ENCODE measurements at places on chromosomes 3 and 15.

DNA sequence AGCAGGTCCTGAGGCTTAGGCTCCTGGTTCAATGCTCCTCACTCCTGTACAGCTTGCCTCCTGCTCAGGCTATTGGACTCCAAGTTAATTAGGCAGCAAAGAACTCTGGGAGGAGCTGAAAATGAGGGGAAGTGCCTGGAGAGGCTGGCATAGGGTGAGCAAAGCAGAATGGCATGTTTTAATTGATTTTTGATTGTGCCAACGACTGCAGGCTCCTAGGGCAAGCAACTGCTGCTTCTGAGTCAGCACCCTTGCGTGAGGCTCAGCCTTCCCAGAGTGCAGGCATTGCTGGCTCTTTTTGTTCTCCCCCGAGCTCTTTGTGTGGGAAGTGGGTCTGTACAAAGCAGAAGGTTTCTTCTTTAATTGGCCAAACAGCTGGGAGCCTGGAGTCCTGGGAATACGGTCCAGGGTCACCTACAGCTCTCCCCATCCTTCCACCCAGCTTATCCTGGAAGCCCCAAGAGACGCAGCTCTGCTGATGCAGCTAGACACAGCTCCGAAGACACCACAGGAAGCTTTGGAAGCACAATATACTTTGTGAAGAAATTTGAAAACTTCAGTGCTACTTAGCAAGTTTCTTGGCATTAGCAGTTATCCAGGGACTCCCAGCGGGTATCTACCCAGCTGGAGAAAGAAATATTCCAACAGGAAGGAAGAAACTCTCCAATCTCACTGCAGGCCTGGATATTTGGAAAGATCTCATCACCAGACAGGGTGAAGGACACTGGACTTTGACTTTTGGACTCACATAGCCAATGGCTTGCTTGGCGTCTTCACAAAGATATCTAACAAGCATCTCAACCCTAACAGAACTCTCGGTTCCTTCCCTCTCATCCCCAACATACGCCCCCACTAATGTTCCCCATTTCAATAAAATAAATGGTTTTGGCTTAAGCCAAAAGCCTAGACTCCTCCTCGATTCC lies 76.8 kb downstream of the BDH1 start:
- DNase-seq, result no peak
- no peak overlapping the region for H3K27ac ChIP-seq
- H3K4me1 ChIP-seq, result no peaks in the 10 kb centered on the region
- no peaks in the 10 kb centered on the region for H3K36me3 ChIP-seq
- no peak overlapping the region for H3K4me3 ChIP-seq

- H3K27ac ChIP-seq, result no peak overlapping the region
- no peaks in the 10 kb centered on the region for H3K27me3 ChIP-seq
- no peaks in the 10 kb centered on the region for H3K4me1 ChIP-seq
- no peak overlapping the region for H3K4me3 ChIP-seq
- DNase-seq, result no peak
- H3K36me3 ChIP-seq, result no peaks in the 10 kb centered on the region
Observed at GRCh38 chr15:92462424-92463125, 68.9 kb downstream of the ST8SIA2 start.

- no peaks in the 10 kb centered on the region for H3K4me1 ChIP-seq
- no peaks in the 10 kb centered on the region for H3K27me3 ChIP-seq
- DNase-seq, result no peak
- no peak overlapping the region for H3K4me3 ChIP-seq
- peaks cover 51% of the 10 kb centered on the region for H3K36me3 ChIP-seq
Observed at GRCh38 chr3:128067489-128067888, 15.3 kb downstream of the SEC61A1 start.

- H3K4me1 ChIP-seq, result peaks cover 3% of the 10 kb centered on the region
- no peak for DNase-seq
- peak overlapping the region; percentile 76 for H3K4me3 ChIP-seq
Observed at GRCh38 chr15:71116366-71116765, 1.1 kb downstream of the THSD4 start.

DNA sequence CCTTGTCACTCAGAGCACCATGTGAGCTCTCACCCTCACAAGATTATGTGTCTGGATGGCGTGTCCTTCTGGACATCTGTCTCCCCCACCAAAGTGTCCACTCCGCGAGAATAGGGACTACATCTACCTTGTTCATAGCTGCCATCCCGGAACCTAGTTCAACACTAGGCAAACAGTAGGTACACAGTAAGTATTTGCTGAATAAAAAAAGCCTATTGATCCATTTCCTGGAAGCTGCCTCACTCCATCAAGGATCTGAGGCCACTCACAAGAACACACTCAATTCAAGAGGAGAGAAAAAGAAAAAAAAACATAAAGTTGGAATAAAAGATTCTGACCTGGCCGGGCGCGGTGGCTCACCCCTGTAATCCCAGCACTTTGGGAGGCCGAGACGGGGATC lies 11.2 kb upstream of the ALAS1 start:
- H3K4me1 ChIP-seq, result peaks cover under 1% of the 10 kb centered on the region
- H3K27me3 ChIP-seq, result no peaks in the 10 kb centered on the region
- H3K27ac ChIP-seq, result no peak overlapping the region
- DNase-seq, result no peak
- no peak overlapping the region for H3K4me3 ChIP-seq

- peaks cover 9% of the 10 kb centered on the region for H3K36me3 ChIP-seq
- peaks cover 21% of the 10 kb centered on the region for H3K4me1 ChIP-seq
- peak; percentile 77 for DNase-seq
- H3K4me3 ChIP-seq, result peak overlapping the region; percentile 84
- H3K27ac ChIP-seq, result peak overlapping the region; percentile 99
Observed at GRCh38 chr3:183253528-183254486, 754 bp downstream of the B3GNT5 start.

GRCh38 chr3:47318916-47319315 lies 36.2 kb downstream of the KLHL18 start:
- peaks cover 9% of the 10 kb centered on the region for H3K36me3 ChIP-seq
- DNase-seq, result no peak
- H3K4me3 ChIP-seq, result no peak overlapping the region
- H3K27ac ChIP-seq, result no peak overlapping the region

DNA sequence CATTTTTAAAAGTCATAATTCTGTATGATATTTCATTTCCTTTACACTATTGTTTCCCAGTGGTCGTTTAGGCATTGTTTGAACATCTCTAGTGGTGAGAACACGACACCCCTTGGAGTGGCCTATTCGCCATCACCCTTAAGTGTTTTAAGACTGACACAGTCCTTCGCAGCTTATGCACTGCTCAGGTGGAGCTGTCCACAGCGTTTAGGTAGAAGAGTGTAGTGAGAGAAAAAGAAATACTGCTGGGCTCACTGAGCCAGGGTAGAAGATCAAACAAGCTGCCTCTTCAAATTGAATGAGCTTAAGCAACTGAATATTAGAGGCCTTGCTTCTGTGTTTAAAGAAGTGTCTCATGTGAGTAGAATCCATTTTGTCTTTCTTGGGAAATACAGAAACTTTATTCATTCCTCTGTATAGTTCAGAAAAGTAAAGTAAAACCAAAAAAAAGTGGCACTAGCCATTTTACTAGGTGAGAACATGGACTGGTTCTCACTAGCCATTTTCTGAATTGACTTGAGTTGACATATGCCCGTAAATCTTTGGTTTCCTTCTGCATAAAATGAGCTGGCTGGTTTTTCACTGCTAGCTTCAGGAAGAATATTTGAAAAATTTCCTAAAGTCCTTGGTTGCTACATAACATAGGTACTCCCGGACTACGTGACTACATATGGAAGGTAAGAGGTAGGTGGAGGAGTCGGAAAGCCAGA lies 155.9 kb downstream of the P3H2 start:
- no peaks in the 10 kb centered on the region for H3K36me3 ChIP-seq
- no peak overlapping the region for H3K27ac ChIP-seq
- no peaks in the 10 kb centered on the region for H3K4me1 ChIP-seq
- no peak for DNase-seq
- H3K27me3 ChIP-seq, result no peaks in the 10 kb centered on the region

DNA sequence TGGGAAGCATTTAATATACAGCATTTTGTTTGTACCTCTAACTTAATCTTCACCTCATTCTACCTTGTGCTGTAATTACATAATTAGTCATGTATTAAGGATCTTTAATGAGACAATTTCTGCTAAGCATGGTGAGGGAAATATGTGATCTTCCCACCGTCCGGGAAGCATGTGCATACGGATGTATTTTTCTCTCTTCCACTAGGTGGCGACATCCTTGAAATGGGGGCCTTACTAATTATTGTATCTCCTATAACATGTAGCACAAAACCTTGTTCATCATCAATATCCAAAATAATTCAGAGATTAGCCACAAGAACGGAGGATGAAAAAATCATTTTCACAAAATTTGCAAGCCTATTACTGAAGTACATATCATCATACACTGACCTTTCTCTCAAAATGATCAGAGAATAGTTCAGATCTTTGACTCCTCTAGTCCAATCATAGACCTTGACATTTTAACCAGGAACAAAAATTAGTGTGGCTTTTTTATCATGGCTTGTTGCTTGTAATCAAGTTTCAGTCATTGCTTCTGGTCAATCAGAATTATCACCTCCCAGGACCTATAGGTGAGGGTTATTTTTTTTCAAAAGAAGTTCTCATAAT lies 148.9 kb upstream of the GBE1 start:
- no peaks in the 10 kb centered on the region for H3K27me3 ChIP-seq
- no peak overlapping the region for H3K4me3 ChIP-seq
- H3K27ac ChIP-seq, result no peak overlapping the region
- H3K4me1 ChIP-seq, result no peaks in the 10 kb centered on the region
- peak; percentile 41 for DNase-seq

GRCh38 chr15:49857496-49858475 lies 236.9 kb downstream of the DTWD1 start:
- no peak for DNase-seq
- H3K4me1 ChIP-seq, result no peaks in the 10 kb centered on the region
- no peaks in the 10 kb centered on the region for H3K27me3 ChIP-seq
- no peak overlapping the region for H3K27ac ChIP-seq

GRCh38 chr3:124915254-124915653 lies 19.3 kb downstream of the MUC13 start:
- no peak overlapping the region for H3K27ac ChIP-seq
- no peaks in the 10 kb centered on the region for H3K27me3 ChIP-seq
- H3K36me3 ChIP-seq, result peaks cover 4% of the 10 kb centered on the region
- DNase-seq, result no peak

GRCh38 chr15:98155356-98155755 lies 194.9 kb downstream of the ARRDC4 start:
- peaks cover 2% of the 10 kb centered on the region for H3K27me3 ChIP-seq
- no peaks in the 10 kb centered on the region for H3K36me3 ChIP-seq
- no peak overlapping the region for H3K4me3 ChIP-seq
- H3K4me1 ChIP-seq, result no peaks in the 10 kb centered on the region

DNA sequence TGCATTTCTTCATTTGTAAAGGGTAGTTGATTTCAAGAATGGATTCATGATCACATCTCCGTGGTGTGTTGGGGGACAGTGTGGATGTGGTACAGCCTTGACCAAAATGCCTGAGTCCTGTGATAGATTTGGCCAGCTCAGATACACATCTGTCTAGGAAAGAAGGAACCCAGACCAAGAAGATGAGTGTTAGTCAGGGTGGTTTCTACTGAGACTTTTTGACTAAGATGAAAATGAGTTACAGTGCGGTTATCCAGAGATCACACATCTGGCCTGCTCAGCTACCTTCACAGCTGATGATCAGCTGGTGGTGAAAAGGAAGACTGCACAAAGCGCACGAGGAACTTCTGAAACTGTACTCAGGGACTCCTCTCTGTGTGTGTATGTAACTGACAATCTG lies 68.0 kb downstream of the FNDC3B start:
- peaks cover 2% of the 10 kb centered on the region for H3K4me1 ChIP-seq
- H3K27me3 ChIP-seq, result no peaks in the 10 kb centered on the region
- H3K4me3 ChIP-seq, result no peak overlapping the region

DNA sequence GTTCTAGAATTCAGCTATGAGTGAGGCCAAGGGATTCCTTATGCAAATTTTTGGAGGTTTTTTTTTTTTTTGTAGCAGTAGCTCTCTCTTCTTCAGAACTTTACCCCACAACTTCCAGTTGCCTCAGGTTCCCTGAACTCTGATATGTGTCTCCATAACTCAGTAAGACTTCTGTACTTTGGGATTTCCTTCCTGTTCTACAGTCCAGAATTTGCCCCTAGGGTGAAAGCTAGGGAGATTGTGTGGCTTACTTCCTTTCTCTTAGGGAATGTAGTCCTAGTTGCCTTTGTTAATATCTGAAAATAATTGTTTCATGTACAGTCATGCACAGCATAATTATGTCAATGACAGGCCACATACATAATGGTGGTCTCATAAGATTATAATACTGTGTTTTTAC lies 30.8 kb downstream of the LRRC28 start:
- no peaks in the 10 kb centered on the region for H3K36me3 ChIP-seq
- no peak overlapping the region for H3K4me3 ChIP-seq
- H3K27ac ChIP-seq, result no peak overlapping the region
- no peaks in the 10 kb centered on the region for H3K27me3 ChIP-seq
- DNase-seq, result peak; percentile 45

- DNase-seq, result no peak
- H3K4me1 ChIP-seq, result no peaks in the 10 kb centered on the region
- no peak overlapping the region for H3K27ac ChIP-seq
- H3K27me3 ChIP-seq, result no peaks in the 10 kb centered on the region
Observed at GRCh38 chr3:20809356-20809755, 623.4 kb upstream of the SGO1 start.

DNA sequence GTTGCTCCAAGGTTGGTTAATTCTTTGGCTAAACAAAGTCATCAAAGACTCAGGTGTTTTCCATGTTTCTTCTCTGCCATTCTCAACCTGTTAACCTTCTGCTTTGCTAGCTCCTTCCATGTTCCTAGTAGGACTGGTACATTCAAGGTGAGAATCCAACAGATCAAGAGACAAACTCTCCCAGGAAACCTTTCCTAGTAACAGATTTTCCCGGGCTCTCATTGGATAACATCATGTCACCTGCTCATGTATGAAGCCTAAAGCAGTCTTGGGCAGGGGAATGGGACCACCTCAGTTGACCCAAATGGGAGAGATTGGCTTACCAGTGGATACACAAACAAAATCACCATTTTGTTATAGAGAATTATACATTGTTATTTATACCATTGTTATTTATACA lies 14.9 kb downstream of the SEMA6D start:
- H3K4me3 ChIP-seq, result no peak overlapping the region
- no peak for DNase-seq
- peaks cover 10% of the 10 kb centered on the region for H3K4me1 ChIP-seq
- no peak overlapping the region for H3K27ac ChIP-seq
- H3K27me3 ChIP-seq, result no peaks in the 10 kb centered on the region

GRCh38 chr3:57093489-57093888 lies 33.0 kb downstream of the SPATA12 start:
- H3K27ac ChIP-seq, result no peak overlapping the region
- no peak overlapping the region for H3K4me3 ChIP-seq
- H3K27me3 ChIP-seq, result no peaks in the 10 kb centered on the region
- H3K36me3 ChIP-seq, result no peaks in the 10 kb centered on the region

- H3K4me3 ChIP-seq, result peak overlapping the region; percentile 97
- peak; percentile 37 for DNase-seq
- peaks cover 8% of the 10 kb centered on the region for H3K36me3 ChIP-seq
- no peaks in the 10 kb centered on the region for H3K27me3 ChIP-seq
Observed at GRCh38 chr15:74541494-74542165, 610 bp downstream of the ARID3B start.
